ENCODE measurements at places on chromosomes 3 and 15.
A peak's percentile ranks its signal among the peaks of the same experiment; 100 is the strongest.

- no peak for DNase-seq
Measured at GRCh38 chr3:59460068-59460467, 410.2 kb upstream of the CFAP20DC start.

- no peak for DNase-seq
Measured at GRCh38 chr3:14213066-14213774, 34.6 kb downstream of the LSM3 start.

- no peak for DNase-seq
Measured at GRCh38 chr3:135460273-135460672, 505.3 kb upstream of the PPP2R3A start.

- DNase-seq: peak; percentile 60
Measured at GRCh38 chr3:23760871-23761373, 44.8 kb upstream of the UBE2E1 start.

DNA sequence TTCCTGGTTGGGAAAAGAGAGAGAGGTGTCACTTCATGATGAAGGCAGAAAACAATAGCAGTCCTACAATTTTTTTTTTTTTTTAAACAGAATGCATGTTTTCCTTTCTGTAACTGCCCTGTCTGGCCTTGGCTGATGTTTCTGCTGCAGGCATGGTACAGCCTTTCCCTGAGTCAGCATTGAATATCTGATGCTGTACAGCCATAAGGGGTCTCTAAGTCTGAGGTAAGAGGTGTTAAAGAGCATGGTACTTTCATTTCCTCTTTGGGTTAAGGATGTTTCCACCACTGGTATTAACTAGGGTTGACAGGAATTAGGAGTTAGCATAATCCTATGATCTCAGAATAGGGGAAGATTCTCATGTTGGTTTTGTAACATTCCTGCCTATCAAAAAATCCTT lies 147.4 kb downstream of the CHST2 start:
- no peak for DNase-seq

- DNase-seq: no peak
Measured at GRCh38 chr3:133441867-133442270, 42.0 kb downstream of the BFSP2 start.

DNA sequence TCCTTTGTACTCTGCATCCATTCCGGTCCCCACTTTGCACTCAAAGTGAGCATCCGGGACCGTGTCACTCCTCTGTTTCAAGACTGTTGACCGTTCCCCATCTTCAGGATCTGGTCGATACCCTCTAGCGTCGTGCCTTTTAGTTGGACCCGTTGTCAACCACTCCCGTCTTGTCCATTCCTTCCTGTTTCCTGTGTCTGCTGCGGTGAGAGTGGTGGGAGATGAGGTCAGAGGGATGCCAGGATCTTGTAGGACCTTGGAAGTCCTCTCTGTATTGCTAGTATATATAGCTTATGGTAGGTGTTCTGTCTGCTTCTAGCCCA lies 624 bp downstream of the BRK1 start:
- no peak for DNase-seq

DNA sequence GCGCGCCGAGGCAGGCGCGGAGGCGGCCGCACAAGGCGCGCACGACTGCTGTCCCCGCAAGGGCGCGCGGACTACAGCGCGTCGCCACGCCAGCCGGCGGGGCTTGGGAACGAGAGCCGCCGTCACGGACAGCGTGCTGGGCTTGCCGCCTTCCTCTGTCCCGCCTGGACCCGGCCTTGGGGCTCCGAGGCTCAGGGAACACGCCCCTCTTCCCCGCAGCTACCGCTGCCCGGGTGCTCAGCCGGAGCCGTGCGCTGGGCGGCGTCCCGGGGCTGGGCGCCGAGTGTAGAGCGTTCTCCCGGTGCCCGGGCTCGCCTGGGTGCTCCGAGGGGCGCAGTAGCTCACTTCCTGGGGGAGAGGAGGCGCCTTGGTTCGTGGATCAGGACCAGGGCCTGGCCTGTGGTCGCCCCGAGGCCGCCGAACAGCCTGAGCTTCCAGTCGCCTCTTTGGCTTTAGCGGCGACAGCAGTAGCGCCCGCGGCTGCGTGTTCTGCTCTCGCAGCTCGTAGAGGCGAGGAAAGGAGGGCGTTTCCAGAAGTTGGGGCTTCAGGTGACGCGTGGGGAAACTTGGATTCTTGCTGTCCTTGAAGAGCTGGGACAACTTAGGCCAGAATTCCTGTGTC lies 226.7 kb upstream of the C2CD4B start:
- DNase-seq: peak; percentile 6

- DNase-seq: no peak
Measured at GRCh38 chr3:150414959-150415358, 6.9 kb downstream of the TSC22D2 start.

- DNase-seq: peak; percentile 32
Measured at GRCh38 chr3:70558956-70559355, 246.5 kb upstream of the MDFIC2 start.

DNA sequence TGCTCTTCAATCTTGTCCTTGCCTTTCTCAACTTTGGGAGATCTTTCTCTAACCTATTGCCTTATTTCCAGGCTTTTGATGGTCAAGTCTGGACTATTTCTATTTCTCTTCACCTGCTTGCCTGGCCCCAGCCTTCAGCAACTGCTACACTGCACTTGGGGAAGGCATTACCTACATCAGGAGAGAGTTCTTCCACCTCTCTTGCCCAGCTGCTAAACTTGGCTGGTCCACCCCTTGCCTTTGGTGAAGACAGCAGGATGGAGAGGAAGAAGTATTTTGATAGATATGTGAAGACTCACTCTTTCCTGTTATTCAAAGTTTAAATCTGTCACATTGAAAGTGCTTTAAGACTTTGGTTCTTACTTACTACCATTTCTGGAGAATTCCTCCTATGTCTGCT lies 574.8 kb downstream of the ZPLD1 start:
- DNase-seq: no peak

- DNase-seq: no peak
Measured at GRCh38 chr3:18575573-18575972, 150.4 kb upstream of the SATB1 start.

GRCh38 chr15:73617301-73617831 lies 15.8 kb downstream of the NPTN start:
- no peak for DNase-seq

DNA sequence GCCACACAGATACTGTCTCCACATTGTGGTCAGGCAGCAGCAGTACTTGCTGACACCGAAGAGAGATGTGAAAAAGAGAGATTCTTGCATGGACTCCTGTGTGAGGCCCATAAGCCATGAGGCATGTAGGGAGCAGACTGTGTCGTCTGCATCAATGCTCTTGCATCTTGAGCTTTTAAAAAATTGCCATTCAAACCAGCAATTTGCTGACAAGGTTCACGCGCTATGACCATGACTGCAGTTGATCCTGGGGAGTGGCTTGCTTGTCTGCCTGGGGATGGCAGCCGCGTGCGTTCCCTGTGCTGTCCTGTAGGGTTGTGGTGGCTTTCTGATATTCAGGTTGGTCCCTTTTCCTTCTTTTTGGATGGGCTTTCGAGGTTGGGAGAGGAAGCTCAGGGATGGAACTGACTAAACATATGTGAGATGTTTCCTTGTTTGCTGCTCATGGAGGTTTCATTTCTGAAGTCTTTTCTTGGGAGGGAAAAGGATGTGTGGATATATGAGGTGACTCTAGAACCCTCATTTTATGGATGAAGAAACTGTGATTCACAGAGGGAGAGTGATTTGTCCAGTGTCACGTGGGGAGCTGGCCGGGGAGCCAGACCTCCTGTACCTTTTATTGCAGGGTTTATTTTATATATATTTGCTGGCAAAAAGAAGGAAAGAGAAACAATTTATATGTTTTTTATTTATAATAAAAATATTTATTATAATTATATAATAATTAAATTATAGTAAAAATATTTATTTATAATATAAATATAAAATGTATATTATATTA lies 48.6 kb downstream of the LPP start:
- no peak for DNase-seq

DNA sequence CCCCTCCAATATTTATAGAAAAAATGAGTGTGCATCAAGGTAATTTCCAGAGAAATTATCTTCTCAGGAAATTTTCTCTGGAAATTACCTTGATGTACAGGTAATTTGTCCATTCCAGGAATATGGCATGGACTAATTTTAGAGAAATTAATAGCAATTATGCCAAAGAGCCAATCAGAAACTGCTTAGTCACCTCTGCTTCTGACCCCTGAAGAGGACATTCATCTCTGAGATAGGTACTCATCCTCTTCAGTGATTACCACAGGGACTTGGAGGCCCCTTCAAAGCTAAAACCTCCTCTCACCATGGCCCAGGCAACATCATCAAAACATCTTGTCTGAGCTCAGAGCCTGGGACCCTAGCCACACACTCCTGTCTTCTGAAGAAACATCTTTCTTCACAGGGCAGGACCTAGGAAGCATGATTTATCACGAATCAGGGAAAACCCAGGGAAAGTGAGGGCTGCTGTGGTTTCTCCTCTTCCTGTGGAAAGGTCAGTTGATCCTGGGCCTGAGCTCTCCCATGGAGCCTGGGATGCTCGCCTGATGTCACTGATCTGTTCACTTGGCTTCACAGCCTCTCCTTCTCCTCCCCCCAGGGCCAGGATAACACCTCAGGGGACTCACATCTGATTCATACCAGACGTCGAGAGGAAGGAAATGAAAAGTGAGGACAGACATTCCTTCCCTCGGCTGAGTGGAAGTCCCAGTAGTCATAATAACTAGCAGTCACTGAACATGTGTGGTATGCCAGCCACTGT lies 210.5 kb downstream of the DTWD1 start:
- DNase-seq: no peak

- no peak for DNase-seq
Measured at GRCh38 chr3:38585791-38586420, 63.6 kb downstream of the SCN5A start.

DNA sequence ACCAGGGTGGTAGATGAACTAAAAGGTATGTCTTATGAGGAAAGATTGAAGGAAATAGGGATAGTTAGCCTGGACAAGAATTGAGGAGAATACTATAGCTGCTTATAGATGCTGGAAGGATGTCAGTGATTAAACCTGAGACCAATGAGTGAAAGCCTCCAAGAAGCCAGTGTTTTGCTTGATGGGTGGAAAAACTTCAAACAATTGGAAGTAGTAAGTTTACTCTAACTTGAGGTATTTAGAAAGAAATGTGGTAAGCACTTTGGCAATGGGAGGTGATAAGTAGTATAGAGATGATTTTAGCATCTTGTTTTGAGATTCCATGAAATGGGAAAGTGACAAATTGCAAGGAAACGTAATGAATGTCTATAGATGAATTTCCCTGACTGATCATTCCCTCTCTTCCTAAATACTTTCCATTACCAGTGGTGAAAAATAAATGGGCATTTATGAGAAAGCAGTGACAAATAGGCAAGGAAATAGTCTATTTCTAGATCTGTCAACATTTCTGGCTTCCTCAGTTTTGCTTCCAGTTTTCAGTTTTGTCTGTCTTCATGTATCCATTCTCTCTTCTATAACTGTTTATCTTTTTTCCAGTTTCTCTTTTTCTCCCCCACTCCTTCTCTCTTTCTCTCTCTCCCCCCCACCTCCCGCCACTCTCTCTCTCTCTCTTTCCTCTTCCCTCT lies 19.2 kb downstream of the SLC15A2 start:
- DNase-seq: no peak

GRCh38 chr3:106491796-106492195 lies 623.0 kb upstream of the CBLB start:
- no peak for DNase-seq

GRCh38 chr3:109325109-109325508 lies 8.8 kb upstream of the DPPA2 start:
- DNase-seq: no peak

DNA sequence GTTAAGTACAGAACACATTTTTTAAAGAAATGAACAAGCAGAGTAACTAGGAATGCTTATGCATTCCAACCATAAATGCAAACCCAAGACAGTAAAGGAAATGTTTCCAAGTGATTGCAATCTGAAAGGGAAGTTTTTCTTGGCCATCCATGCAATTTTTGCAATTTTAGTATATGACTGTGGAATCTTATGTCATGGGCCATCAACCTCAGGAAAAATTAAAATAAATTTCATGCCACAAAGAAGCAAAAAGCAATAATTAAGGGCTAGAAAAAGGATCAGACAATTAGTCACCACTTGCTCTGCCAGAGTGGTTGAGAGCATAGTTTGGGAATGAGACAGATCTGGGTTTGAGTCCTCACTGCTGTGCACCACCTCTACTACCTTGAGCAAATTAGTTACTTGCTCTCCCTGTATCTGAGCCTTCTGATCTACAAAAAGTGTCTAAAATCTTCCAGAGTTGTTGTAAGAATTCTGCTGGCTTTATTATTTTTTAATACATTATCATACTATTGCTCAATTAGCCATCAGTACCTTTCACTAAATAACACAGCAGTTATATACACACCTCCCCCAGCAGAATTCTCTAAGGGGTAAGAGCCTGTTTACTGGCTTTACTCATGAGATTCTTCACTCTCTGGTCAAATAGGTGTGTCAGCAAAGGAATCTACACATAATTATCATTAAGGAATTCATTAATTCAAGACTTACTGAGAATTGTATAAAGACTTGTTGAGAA lies 49.7 kb upstream of the FBN1 start:
- DNase-seq: no peak

DNA sequence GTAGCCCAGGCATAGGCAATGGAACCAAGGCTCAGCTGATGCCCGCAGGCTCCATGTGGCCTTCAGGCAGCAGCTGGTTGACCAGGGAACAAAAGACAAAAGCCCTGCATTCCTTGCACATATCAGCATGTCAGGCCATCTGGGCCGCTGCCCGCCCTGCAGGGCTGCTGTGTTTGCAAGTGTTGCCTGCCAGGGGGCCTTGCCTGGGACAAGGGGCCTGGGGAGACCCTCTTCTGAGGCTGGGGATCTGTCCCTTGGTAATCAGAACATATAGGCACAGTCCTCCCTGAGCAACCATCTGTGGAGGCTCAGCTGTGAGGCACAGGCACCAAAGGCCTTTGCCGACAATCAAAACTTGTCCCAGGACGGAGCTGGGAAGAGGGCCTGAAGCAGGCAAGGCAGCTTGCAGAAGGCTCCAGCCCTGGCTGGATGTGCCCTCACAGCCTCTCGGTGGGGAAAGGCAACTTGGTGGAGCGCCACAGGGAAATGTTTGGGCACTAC lies 138.2 kb downstream of the TPRA1 start:
- DNase-seq: no peak

DNA sequence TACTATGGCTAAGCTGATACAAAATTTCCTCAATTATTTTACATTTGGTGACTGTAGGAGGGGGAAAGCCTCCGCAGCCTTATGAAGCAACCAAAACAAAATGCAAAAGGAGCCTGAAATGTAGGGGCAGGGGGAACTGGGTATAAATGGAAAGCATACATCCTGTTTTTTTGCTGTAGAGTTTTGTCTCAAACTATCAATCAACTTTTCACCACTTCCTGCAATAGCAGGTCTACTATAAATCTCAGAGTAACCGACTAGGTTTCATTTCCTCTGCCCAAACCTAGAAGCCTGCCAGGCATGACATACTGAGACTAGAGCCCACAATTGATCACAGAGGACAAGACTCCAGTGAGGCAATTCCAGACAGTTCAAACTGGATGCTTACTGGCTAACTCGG lies 91.3 kb downstream of the SHQ1 start:
- DNase-seq: peak; percentile 60
